A549 treated with Hydrocortisone at 1 μM for 4 hours (cell line): ENCODE measurements at places on chromosomes 1 and 21. TPM values are rescaled to one million over a fixed set of nuclear protein-coding genes. Genes with fewer than 3 reads are reported as not detected.

TIAM1 gene
- 0.57 to 1.1 TPM (median 0.88 TPM) in 5 replicates for total RNA-seq

SEC16B gene
- total RNA-seq = 0.55 to 0.93 TPM (median 0.83 TPM) in 5 replicates

FGGY gene
- 1.8 to 2.3 TPM (median 2.2 TPM) in 5 replicates for total RNA-seq

SLC26A9 gene
- total RNA-seq = 0.06 to 0.15 TPM (median 0.10 TPM) in 5 replicates

CYP2J2 gene
- 0.10 to 0.16 TPM (median 0.10 TPM) in 3 of 5 replicates, not detected in the others for total RNA-seq

CFHR1 gene
- total RNA-seq = 0.13 to 0.22 TPM (median 0.17 TPM) in 5 replicates

RYR2 gene
- 0.01 to 0.18 TPM (median 0.05 TPM) in 5 replicates for total RNA-seq

TAF12 gene
- 11.9 to 13.1 TPM (median 12.6 TPM) in 5 replicates for total RNA-seq

TARBP1 gene
- 9.7 to 12.9 TPM (median 11.5 TPM) in 5 replicates for total RNA-seq

NVL gene
- 19.1 to 23.6 TPM (median 21.2 TPM) in 5 replicates for total RNA-seq

LCE1E gene
- 0.08 to 0.17 TPM (median 0.12 TPM) in 3 of 5 replicates, not detected in the others for total RNA-seq

IVL gene
- total RNA-seq = 0.07 to 0.09 TPM (median 0.08 TPM) in 3 of 5 replicates, not detected in the others

HTR6 gene
- 0.10 to 0.18 TPM (median 0.12 TPM) in 5 replicates for total RNA-seq

MMEL1 gene
- 0.16 to 0.20 TPM in 2 of 5 replicates, not detected in the others for total RNA-seq

ZSWIM5 gene
- 0.59 to 0.67 TPM (median 0.64 TPM) in 5 replicates for total RNA-seq

PTAFR gene
- total RNA-seq = 0.10 to 0.22 TPM (median 0.16 TPM) in 5 replicates

PNRC2 gene
- 29.4 to 42.8 TPM (median 39.1 TPM) in 5 replicates for total RNA-seq

NPHS2 gene
- not detected in 5 replicates for total RNA-seq

OTUD7B gene
- 8.7 to 13.3 TPM (median 12.0 TPM) in 5 replicates for total RNA-seq

VANGL2 gene
- 0.55 to 1.0 TPM (median 0.76 TPM) in 5 replicates for total RNA-seq

CD34 gene
- 0.03 TPM in 1 of 5 replicates, not detected in the others for total RNA-seq

TSPAN2 gene
- total RNA-seq = 0.79 to 1.9 TPM (median 1.1 TPM) in 5 replicates

SDCCAG8 gene
- total RNA-seq = 38.4 to 54.4 TPM (median 46.4 TPM) in 5 replicates

TBX15 gene
- total RNA-seq = 0.02 to 0.07 TPM (median 0.06 TPM) in 5 replicates

ZNF496 gene
- 16.1 to 19.4 TPM (median 18.6 TPM) in 5 replicates for total RNA-seq

SRSF10 gene
- total RNA-seq = 86.1 to 116 TPM (median 94.7 TPM) in 5 replicates

CACNA1S gene
- total RNA-seq = 0.02 TPM in 1 of 5 replicates, not detected in the others

RBM11 gene
- total RNA-seq = not detected in 5 replicates

RPTN gene
- 0.02 TPM in 1 of 5 replicates, not detected in the others for total RNA-seq

HES3 gene
- not detected in 5 replicates for total RNA-seq
